ENCODE measurements at places on chromosomes 11 and 22.

- DNase-seq = no peak
Observed at GRCh38 chr11:31106968-31107576, 262.5 kb downstream of the DCDC1 start.

DNA sequence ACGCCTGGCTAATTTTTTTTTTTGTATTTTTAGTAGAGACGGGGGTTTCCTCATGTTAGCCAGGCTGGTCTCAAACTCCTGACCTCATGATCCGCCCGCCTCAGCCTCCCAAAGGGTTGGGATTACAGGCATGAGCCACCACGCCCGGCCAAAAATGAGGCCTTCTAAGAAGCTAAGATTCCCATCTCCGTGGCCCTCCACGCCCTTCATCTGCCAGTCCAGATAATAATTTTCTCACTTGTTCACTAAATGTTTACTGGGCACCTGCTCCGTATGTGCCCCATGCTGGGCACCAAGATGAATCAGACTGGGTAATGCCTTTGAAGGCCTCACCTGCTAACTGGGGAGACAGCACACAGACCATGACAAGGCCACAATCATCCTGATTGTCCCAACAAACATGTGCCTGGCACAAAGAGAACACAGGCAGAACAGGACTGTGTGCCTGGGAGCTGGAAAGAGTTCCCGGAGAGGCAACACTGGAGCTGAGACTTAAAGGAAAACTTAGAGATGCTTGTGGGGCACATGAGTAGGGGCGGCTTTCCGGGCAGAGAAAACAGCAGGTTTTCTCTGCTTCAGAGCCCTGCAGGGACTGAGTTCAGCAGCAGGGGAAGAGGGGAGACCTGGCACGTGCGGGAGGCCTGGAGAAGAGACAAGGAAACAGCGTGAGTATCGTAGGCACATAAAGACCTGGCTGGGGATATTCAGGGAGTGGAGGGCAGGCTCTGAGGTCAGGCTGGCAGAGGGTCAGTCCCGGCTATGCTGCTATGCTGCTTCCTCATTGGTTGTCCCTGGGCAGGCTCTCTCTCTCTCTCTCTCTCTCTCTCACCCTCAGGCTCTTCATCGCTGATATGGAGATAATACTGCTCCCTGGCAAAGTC, 2.4 kb downstream of the KIAA0930 start:
- no peak for DNase-seq

- no peak for DNase-seq
Observed at GRCh38 chr22:30362651-30363281, 6.0 kb downstream of the CCDC157 start.

GRCh38 chr11:20070459-20070858, 89.8 kb downstream of the DBX1 start:
- DNase-seq = no peak

DNA sequence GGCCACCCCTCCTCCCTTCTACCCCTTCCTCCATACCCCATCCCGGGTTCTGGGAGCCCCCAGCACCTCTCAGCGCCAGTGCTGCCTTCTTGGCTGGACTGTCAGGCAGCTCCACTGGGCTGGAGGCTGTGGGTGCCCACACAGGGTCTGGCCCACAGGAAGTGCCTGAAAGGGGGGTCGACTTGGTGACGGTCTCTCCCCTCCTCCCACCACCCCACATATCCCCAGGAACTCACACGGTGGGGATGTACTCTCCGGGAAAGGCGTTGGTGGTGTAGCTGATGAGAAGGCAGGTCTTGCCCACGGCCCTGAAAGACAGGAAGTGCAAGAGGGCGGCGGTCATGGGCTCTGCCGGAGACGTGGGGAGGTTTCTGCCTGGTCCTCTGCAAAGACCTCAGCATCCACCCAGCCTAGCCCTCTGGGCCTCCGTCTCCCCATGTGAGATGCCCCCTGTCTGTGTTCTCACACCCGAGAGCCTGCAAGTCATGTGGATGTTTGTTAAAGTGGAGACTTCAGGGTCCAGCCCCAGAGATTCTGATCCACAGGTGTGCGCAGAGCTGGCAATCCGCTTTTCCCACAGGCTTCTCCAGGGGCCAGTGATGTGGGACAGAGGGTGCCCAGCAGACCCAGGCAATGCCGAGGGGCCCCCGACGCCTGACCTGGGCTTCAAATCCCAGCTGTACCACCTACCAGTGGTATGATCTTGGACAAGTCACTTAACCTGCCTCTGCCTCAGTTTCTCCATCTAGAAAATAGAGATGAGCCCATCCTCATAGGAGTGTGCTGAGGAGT, 2.5 kb downstream of the RAC2 start:
- DNase-seq = no peak

DNA sequence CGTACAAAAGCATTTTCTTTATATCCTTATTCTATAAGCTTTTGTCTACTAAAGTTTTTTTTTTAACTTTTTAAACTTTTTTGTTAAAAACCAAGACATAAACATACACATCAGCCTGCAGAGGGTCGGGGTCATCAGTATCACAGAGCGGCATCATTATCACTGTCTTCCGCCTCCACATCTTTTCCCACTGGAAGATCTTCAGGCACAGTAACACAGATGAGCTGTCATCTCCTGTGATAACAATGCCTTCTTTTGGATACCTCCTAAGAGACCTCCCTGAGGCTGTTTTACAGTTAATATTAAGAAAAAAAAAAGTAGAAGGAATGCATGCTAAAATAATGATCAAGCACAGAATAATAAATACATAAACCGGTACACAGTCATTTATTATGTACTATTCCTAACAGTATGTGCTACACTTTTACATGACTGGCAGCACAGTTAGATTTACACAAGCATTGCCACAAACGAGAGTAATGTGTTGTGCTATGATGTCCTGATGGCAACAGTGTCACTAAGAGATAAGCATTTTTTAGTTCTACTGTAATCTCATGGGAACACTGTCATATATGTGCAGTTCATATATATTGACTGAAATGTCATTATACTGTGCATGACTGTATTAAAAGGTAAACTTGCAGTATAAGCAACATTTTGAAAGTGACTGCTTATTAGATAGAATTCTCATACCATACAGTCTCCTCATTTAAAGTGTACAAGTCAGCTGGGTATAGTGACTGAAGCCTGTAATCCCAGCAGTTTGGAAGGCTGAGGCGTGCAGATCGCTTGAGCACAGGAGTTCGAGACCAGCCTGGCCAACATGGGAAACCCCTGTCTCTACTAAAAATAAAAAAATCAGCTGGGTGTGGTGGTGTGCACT, 58.6 kb downstream of the KDM2A start:
- DNase-seq = no peak

DNA sequence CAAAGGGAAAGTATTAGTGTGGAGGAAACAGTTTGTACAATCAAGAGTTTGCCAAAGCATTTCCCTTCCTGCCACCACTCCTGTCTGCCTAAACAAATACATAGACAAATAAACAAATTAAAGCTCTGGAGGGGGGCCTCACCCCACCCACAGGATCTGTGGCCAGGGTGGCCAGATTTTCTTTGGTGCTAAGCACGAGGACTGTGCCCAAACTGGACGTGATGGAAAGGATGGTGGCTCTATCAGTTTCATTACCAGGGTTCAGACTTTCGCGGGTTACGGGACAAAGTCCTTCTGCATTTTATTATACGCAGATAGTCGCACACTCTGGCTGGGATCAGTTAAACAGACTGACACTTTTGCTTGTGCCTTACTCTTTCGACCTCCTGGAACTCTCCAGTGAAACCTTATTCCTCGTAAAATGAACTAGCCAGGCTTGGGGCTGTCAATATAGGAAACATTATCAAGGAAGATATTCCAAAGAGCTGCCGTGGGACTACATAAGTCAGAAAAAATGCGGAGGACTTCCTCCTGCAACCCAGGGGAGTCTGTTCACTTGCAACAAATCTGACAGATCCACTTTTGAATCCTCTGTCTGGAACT, 11.2 kb downstream of the BARX2 start:
- no peak for DNase-seq

DNA sequence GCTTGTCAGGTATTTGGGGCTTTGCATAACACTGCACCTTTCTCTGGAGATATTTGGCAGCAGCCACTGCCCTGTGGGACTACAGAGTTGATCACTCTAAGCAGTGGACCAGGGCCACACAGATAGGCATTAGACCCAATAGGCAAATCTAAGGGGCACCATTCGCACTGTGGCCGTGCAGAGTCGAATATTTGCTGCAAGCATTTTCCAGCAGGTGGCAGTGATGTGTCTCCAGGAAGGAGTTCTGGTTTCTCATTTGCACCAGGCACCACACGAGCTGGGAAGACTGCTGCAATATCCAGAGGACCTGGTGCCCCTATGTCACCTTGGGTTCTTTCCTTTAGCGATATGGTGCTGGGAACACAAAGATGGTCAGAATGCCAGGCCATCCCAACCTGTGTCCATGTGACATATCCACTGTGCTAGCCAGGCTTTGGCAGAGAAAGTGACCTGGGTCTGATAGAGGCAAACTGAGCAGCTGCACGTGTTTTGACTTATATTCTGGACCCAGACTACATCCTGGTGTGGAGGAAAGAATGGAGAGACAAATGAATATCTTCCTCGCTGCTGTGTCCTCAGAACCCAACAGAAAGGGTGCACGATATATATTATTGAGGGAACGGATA, 318.7 kb downstream of the BUD13 start:
- no peak for DNase-seq

- no peak for DNase-seq
Observed at GRCh38 chr22:36457688-36458450, 23.6 kb downstream of the TXN2 start.

- no peak for DNase-seq
Observed at GRCh38 chr11:111324277-111324720, 26.0 kb downstream of the POU2AF3 start.

GRCh38 chr11:75277211-75277805, 36.7 kb downstream of the TPBGL start:
- no peak for DNase-seq

- no peak for DNase-seq
Observed at GRCh38 chr22:29125844-29126243, 53.0 kb downstream of the KREMEN1 start.

DNA sequence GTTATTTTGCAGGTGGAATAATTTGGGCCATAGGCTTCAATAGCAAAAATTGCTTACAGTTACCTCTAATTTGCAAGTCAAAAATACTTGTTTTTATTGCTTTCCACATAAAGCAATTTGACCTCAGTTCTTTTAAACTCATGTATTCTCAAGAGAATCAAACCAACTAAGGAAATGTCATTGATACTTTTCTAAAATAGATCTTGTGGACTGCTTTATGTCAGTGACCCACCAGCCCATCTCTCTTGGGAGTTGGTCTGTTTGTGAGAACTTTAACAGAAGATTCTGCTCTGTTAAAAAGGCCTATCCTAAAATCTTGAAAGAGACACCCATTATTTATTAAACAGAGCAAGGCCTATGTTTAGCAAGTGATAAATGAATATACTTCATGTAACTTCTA, 75.2 kb downstream of the DDIAS start:
- no peak for DNase-seq

- no peak for DNase-seq
Observed at GRCh38 chr11:69364921-69365320, 71.0 kb downstream of the MYEOV start.

GRCh38 chr11:70156291-70157037, 46.6 kb upstream of the FADD start:
- DNase-seq = no peak

- no peak for DNase-seq
Observed at GRCh38 chr11:48193876-48194275, 22.7 kb upstream of the OR4B1 start.

GRCh38 chr22:39543095-39543494, 10.5 kb upstream of the RPS19BP1 start:
- DNase-seq = no peak

GRCh38 chr22:23673826-23674690, 16.8 kb upstream of the RGL4 start:
- DNase-seq = no peak

- peak; percentile 13 for DNase-seq
Observed at GRCh38 chr11:86176165-86176884, 68.2 kb upstream of the EED start.

- DNase-seq = no peak
Observed at GRCh38 chr11:43922744-43923405, 19.6 kb upstream of the C11orf96 start.

DNA sequence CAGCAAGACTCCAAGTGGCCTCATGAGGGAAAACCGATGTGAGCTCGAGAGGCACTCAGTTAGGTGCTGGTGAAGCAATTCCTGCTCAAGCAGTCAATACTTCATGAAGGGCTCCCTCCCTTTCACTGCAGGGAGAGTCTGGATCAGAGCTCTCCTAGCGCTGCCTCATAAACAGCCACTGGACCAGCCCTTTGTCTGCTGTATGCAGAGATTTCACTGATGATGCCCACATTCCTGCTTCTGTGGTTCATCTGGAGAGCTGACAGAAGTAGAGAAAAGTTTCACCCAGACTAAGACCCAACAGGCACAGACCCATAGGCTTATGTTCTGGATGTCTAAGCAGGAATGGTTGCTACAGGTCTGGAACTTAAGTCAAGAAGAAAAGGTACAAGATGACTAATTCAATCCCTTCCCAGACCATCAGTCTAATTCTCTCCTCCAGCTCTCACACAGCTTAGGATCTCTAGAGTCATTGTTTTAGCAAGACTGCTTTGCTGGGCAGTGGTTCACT, 4.0 kb downstream of the UCP2 start:
- DNase-seq = no peak

- no peak for DNase-seq
Observed at GRCh38 chr11:66880496-66881450, 23.9 kb downstream of the LRFN4 start.

DNA sequence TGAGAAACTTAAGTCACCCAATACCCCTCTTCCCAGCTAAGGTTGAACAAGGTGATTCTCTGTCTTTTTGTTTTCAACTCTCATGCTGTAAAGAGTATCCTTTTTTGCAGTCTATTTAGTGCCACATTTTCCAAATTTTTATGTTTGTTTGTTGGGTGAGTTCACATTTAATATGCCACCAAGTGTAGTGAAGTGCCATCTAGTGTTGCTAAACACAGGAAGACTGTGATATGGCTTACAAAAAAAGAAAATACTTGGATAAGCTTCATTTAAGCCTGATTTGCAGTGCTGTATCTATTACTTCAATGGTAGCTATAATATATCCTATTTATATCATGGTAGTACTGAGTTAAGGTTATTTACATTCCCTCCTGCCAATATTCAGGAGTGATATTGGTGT, 319.2 kb upstream of the CHORDC1 start:
- DNase-seq = no peak

DNA sequence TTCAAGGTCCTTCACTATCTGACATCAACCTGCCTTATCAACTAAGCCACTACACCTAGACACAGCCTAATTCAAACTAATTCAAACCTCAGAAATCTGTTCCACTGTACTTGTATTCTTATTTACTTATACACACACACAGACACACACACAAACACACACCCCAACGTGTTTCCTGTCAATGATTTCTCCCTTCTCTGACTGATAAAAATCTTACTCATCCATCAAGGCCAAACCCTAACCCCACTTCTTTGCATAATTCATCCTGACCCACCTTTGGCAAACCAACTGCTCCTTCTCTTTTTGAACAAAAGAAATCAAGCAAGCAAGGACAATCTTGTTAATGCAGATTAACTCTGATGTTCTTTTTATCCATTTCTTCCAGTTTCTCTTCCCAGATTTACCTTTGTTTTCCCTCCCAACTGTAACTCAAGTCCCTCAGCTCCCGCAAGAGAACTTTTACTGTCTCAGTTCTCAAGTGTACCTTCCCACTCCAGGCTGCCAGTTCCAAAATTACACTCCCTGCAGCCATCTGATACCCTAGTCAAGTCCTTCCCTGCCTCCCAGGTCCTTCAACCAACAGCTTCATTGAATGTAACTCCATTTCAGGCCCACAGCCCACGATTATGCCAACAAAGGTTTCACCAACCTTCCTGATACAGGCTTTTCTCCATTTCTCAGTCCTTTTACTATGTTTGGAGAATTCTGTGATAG, 78.3 kb downstream of the PAK1 start:
- DNase-seq = no peak

- no peak for DNase-seq
Observed at GRCh38 chr11:57098191-57098590, 83.6 kb upstream of the LRRC55 start.

All from activated T-helper 1 cell treated with anti-CD3 and anti-CD28 coated beads, Interleukin-2, amount 50 U/mL, for 16 hours (primary cell).